Mesothelial cell of epicardium (in vitro differentiated cells): ENCODE measurements at places on chromosomes 12 and 14. TPM values are rescaled to one million over a fixed set of nuclear protein-coding genes. Genes with fewer than 3 reads are reported as not detected.

Gene RNU4-1
- 5,196 to 5,477 TPM (median 5,368 TPM) in 3 replicates for total RNA-seq

Gene PRH2
- total RNA-seq: not detected in 3 replicates

DNA sequence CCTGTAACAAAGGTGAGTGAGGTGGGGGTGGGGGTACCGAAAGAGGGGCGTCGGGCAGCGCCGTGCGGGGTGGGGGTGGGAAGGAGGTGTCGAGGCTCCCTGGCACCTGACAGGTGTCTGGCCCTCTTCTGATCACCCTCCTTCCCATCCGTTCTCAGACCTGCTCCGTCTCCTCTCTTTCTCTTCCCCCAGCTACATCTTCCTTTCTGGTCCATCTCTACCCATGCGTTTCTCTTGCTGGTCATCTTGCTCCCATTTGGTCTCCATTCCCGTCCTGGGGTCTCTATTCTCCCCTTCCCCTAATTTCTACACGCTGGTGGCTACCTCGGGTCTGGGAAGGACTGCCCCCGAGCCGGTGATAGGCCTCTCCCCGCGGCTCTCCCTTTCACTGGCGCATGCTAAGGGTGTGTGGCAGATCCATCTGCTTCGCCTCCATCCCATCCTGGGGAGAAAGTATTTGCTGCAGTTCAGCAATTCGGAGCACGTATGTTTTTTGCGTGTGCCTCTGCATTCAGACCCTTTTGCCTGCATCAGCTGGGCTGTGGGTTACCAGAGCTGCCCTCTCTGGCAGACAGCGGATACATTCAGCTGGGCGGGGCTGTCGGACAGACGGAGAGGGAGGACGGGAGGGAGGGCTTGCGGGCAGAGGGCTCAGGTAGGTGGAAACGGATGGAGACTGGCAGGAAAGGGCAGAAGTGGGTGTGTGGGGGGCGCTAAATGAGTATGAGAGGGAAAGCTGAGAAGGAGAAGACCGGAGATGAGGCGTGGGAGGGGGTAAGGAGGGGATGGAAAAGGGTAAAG lies 730 bp downstream of the CLSTN3 start:
- DNase-seq: no peak

DNA sequence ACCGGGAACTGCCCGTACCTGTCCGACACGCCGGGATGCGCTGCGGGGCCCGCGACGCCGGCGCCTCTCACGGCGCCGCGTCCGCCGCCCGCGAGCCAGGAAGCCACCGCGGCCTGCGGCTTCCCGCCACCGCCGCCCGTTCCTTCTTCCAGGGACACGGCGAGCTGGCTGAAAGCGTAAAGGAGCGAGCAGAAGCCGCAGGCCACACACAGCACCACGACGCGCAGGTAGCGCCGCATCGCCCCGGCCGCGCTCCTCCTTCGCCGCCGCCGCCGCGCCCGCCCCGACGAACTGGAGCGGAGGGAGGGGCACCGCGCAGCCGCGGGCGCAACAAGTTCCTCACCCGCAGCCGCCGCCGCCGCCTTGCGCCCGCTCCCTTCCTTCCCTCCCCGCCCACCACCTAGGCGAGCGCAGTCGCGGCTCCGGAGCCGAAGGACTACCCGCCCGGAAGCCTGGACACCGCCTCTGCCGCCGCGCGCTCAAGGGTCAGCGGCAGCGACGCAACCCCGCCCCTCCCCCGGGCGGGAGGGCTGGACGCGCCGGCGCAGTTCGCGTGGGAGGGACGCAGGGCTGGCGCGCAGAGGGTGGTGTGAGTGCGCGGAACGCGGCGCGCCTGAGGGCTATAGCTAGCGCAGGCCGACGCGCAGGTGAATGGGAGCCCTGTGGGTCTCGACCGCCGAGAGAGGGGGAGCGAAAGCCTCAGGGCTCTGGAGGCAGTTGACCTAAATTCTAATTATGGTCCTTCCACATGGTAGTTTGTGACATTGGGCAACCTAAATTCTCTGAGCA lies at the start of gene GXYLT1:
Gene GXYLT1 (minus strand): TSS at position 467 of the 789 bp plus-strand sequence. CDS start 228 bp downstream, at position 239.
- peak; percentile 69 for DNase-seq

GRCh38 chr14:52318062-52318461 lies 4.0 kb downstream of the PTGER2 start:
- no peak for DNase-seq

GRCh38 chr14:85417396-85417795 lies 112.5 kb upstream of the FLRT2 start:
- DNase-seq: no peak

DNA sequence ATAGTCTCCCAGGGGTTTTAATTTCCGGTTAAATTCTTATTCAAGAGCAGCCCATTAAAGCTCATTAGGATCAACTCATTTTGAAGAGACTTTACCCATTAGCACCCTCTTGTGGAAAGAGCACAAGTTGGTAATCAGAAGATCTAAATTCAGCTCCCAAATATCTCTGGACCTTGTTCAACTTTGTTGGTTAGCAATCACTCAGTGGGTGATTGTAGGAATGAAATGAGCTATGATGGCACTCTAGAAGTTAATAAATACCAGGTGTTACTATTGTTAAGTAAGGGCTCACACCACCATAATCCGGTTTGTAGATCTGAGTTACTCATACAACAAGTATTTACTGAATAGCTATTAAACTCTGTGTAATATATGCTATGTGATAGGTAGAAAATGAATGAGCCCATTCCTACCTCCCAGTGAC lies 42.9 kb downstream of the TRIP11 start:
- no peak for DNase-seq
